ENCODE measurements at places on chromosomes 13 and 19.

DNA sequence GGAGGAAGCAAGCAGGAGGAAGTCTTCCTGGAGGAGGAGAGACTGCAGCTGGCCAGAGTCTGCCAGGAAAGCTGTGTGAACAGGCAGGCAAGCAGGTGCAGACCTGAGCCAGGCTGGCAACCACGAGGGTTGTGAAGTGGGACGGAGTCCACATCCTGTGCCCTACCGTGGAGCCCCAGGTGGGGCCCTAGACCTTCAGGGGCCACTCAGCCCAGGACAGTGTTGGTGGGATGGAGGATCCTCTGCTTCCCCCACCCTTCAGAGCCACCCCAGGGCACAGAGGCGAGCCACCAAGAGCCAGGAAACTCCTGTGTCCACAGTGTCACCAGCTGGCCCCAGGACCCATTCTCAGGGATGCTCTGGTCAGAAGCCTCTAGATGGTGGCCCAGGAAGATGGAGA is 8.4 kb upstream of the VSTM2B start:
- DNase-seq: no peak

GRCh38 chr13:113485545-113485944 is 5.0 kb downstream of the DCUN1D2 start:
- DNase-seq: no peak

DNA sequence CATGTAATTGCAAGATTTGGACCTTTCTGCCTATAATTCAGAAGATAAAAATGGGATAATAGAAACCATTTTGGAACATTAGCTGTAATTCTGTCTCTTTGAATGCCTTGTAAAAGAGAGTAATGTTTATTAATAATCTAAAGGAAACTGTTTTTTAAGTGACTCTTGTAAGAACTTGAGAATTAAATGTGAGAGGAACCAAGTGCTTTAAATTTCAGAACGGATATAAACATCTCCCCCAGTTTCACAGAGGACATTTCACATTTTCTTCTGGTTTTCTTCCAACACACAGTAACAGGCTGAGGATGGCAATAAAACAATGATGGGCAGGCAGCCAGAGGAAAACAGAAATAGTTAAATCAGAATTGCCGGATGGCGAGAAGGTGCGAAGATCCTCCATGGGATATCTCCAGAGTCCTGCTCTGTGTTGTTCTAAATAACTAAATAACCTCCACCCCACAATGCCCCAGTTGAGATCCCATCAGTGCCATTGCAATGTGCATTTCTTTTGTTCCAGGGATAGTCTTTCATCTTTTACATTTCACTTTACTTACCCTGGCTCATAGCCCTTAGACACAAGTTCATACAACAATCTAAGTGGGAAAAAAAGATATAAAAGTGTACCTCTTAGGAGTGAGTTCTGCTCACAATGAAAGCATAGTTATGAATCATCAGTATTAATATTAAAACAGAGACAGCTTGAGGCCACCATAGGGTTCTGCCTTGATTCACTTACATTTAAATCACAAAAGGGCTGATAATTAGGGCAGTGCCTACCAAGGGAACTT is 73.3 kb downstream of the TNFRSF19 start:
- DNase-seq: no peak

GRCh38 chr13:109509154-109509900 is 277.1 kb downstream of the IRS2 start:
- DNase-seq: no peak

DNA sequence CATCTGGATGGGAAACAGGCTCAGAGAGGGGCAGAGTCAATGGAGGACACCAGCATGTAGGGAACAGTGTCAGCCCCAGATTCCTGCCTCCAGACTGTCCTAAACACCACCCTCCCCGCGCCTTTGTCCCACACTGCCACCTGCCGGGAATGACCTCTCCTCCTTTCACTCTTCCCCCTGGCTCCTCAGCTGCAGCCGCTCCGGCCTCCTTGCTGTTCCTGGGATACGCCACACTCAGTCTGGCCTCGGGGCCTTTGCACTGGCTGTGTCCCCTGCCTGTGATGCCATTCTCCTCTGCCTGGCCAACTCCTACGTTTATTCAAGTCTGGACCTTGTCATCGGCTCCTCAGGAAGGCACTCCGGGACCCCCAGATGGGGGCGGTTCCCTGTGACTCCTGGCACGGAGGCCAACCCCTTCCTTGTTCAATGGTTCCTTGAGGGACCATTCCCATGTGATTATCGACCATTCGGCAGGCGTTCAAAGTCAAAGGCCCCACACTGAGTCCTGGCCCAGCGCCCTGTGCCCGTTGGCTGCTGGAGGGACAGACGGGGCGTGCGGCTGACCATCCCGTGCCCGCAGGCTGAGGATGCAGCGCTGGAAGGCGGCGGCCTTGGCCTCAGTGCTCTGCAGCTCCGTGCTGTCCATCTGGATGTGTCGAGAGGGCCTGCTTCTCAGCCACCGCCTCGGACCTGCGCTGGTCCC is 15.8 kb downstream of the FUT6 start:
- DNase-seq: no peak

DNA sequence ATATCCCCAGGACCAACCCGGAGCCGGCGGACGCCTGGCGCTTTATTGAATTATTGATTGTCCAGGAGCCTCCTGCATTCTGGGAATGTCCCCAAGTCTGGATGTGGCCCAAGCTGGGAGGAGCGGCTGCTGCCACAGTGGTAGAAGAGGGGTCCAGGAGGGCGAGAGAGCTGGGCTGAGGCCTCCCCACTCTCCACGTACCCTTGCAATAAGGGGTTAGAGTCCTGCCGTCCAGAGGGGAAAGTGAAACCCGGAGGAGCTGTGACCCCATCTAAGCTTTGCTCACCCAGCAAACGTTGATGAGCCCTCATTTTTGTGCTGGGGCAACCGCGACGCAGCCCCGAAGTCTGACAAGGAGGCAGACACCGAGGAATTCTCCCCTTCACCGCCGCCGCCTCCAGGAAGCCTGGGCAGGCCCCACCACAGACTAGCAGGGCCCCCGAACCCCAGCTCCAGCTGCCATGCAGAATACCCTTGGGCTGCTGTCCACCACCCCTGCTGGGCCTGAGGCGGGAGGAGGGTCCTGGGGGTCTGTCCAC is 1.4 kb upstream of the C2CD4C start:
- no peak for DNase-seq

- DNase-seq: no peak
These were observed 659.9 kb downstream of the UQCRFS1 start for GRCh38 chr19:28553005-28553404.

DNA sequence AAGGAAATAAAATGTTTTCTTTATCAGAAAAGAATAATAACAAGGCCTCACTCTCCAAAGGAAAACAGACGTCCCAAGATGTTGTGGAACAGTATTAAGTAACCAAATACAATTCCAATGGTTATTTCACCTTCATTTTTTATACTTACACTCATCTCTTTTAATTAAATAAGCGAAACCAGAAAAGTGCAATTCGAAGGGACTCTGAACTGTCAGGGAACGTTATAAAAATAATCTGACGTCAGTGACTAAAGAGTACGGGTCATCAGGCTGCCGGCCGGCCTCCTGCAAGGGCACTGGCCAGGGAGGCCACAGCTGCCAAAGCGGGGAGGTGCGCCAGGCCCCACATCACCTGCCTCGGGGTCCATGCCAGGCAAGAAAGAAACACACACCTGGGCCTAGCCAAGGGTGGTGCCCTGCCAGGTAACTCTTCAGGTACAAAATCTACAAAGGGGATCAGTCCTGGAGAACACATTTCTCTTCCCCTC is 61.2 kb downstream of the CDADC1 start:
- DNase-seq: no peak

Measured in stimulated activated CD8-positive, alpha-beta memory T cell treated with anti-CD3 and anti-CD28 coated beads, Interleukin-12 subunit alpha, Interleukin-12 subunit beta, amount 100 ng/mL, for 4 hours (primary cell).